Memory B cell (primary cell): ENCODE measurements at places on chromosomes 12 and 14.

DNA sequence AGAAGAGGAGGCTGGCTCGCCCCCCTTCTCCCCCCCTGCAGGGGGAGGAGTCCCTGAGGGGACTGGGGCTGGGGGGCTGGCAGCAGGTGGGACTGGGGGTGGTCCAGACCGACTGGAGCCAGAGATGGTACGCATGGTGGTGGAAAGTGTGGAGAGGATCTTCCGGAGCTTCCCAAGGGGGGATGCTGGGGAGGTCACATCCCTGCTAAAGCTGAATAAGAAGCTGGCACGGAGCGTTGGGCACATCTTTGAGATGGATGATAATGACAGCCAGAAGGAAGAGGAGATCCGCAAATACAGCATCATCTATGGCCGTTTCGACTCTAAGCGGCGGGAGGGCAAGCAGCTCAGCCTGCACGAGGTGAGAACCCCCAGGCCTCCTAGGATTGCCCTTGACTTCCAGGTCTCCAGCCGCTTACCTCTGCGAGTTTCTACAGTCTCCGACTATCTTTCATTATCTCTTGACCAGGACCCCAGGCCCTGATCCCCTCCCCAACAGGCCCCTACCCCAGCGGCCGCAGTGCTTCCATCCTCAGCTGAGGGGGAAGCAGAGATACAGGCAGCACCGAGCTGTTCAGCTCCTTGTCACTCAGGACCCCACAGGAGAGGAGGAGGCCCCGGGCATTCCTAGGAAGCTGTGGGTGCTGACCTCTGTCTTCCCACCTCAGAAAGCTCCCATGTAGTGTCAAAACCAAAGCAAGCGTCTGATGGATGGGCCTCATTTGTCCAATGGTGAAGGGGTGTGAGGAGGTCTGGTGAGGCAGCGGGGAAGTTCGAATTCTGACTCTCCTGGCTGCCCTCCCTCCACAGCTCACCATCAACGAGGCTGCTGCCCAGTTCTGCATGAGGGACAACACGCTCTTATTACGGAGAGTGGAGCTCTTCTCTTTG lies 3.0 kb downstream of the NAB2 start:
- no peak for DNase-seq

GRCh38 chr12:26106347-26106746 lies 18.5 kb downstream of the BHLHE41 start:
- DNase-seq: no peak

GRCh38 chr14:62006116-62006731 lies 244.0 kb downstream of the SNAPC1 start:
- DNase-seq: no peak

GRCh38 chr12:107610021-107610859 lies 75.4 kb upstream of the PWP1 start:
- no peak for DNase-seq

- DNase-seq: no peak
Observed at GRCh38 chr12:1425396-1425729, 169.0 kb downstream of the FBXL14 start.

GRCh38 chr14:89956661-89957009 lies 908 bp downstream of the TDP1 start:
- DNase-seq: no peak

DNA sequence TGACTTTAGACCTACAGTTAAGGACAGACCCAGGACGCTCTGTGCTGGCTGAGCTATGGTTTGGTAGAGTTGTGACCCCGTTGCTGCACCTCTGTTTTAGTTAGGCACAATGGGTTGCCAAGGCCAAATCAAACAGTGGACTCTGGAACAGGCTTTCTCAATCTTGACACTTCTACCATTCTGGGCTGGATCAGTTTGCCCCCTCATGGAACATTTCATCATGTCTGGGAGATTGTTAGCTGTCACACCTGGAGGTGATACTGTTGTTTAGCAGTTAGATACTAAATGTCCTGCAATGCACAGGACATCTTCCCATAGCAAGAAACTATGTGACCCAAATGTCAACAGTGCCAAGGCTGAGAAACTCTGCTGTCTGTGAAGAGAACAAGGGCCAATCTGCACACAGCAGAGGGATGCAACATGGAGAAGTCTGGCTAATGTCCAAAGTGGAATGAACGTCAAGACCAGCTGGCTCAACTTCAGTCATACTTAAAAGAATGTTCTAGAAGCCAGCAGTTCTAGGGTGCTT lies 65.6 kb upstream of the DICER1 start:
- no peak for DNase-seq

- no peak for DNase-seq
Observed at GRCh38 chr14:24315807-24316596, 4.7 kb downstream of the LTB4R start.

DNA sequence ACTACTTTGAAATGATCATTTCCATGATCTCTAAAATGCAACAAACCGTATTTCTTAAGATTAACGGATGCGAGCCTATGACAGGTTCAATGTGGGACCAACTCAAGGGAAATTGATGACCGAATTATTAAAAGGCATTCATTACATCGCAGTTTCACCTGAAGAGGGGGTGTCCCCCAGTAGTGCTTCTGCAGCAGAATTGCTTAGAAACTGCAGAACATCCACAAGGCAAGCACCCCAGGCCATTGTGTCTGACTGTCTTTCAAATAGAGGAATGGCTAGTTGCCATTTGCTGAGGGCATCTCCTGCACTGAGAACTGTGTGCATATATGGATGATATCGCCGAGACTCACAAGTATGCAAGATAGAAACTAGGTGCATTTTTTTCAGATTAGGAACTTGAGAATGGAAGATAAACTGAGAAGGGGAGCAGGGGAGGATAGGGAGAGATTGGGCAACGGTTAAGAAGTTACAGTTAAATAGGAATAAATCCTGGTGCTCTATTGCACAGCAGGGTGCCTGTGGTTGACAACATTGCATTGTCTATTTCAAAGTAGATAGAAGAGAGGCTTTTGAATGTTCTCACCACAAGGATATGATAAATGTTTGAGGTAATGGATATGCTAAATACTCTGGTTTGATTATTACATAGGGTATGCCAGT lies 234.3 kb upstream of the PLEKHG7 start:
- DNase-seq: no peak

- no peak for DNase-seq
Observed at GRCh38 chr14:71551291-71551950, 380.8 kb upstream of the RGS6 start.

DNA sequence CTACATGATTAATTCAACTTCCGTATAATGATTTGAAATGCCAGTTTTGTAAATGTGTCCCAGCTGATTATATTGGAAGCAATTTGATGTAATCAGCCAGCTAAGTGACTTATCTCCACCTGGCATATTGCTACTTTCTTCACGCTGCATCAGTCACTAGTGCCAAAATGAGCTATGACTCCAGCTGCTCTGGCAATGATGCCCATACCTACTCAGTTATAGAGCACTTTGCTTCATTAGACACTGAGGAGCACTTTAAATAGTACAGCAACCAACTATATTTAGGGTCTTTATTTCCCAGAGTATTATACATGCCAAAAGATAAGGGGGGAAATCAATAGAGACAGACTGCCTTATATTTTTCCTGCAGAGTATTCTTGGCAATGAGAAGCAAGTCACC lies 67.9 kb upstream of the LIN7A start:
- DNase-seq: no peak

- DNase-seq: no peak
Observed at GRCh38 chr12:112353393-112353792, 28.8 kb downstream of the HECTD4 start.

- no peak for DNase-seq
Observed at GRCh38 chr12:103928682-103929045, 1.5 kb upstream of the HSP90B1 start.

- DNase-seq: no peak
Observed at GRCh38 chr14:91902336-91902735, 35.0 kb upstream of the TC2N start.

- DNase-seq: no peak
Observed at GRCh38 chr12:31008241-31008761, 65.4 kb upstream of the DDX11 start.

DNA sequence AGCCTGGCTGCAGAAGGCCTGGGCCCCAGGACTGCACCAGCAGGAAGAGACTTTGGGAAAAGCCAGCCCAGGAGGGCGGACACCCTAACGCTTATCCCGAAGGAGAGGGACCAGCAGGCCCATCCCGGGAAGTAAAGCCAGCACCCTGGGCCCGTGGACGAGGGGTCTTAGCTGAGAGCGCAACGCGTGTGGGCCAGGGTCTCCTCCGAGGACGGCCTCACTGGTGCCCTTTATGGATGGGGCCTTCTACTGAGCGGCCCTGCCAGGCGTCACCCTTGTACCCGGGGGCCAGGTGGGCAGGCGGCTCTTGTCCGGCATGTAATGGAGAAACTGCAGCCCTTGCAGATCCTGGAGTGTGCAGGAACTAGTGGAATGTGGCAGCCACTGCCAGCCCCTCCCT lies 14.1 kb downstream of the TEDC1 start:
- DNase-seq: no peak

DNA sequence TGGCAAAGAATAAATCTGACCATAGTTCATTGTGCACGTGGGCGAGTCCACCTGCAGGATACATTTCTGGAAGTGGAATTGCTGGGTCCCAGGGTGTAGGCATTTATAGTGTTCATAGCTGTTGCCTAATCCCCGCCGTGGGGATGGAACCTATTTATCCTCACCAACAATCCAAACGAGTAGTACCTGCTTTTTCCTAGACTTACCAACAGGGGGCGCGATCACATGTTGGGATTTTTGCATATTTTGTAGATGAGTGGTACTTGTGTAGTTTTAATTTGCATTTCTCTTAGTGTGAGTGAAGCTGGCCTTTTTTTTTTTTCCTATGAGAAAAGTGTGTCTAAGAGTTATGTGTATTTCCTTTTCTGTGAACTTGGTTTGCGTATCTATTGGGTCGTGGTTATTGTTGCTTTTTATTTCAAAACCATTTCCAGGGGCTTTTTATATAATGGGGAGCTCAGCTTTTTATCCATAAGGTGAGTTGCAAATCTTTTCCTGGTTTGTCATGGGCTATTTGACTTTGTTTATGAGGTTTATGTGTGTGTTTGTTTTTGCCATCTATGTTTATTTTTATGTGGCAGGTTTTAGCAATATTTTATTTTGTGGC lies 67.2 kb downstream of the CCDC92 start:
- DNase-seq: peak; percentile 57

DNA sequence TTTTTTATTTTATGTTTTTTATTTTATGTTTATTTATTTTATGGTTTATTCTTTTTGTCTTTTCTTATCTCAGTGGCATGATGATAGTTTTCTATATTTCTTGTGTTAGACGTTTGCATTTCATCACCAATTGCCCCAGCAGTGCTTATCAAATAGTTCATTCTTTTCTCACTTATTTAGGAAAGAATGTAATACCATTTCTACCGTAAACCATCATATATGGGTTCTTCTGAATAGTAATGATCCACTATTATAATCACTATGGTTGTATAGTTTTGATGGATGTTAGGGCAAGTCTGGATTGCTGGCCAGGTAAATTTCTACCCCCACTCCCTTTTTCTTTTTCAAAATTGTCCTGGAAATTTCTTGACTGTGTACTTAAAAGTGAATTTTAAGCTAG lies 134.6 kb upstream of the FBXO33 start:
- DNase-seq: no peak

- no peak for DNase-seq
Observed at GRCh38 chr12:19436931-19437330, 2.4 kb upstream of the AEBP2 start.

GRCh38 chr12:7972734-7973456 lies 36.9 kb upstream of the SLC2A3 start:
- DNase-seq: no peak

DNA sequence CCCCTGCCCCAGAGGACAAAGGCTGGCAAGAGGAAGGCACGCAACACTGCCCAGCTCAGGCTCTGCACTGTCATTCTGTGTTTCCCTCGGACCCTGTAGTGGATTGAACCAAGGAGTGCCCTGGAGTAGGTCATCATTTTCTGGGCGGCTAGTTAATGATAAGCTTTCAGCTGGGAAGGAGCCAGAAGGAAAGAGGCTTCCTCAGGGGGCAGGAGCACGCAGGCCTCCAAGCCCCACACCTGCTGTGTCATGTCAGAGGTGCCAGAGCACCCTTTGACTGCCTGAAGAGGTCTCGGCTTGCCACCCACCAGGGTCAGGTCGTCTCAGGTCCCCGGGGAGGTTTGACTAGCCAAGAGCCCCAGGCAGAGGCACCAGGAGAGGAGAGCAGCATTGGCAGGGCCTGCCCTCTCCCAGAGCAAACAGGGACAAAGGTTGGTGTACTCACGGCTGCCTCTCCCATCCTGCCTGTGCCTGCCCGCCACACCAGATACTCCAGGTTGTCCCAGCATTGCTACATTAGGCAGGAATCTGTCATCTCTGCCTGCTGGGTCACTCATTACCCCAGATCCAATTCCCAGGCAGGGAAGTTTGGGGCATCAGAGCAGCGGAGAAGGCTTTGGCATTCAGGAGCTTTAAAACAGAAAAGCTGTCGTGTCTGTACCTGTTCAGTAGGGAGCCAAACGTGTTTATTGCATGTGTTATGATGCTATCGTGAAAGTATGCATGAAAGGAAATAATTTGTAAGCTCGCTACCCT lies 33.5 kb upstream of the ATP2A2 start:
- no peak for DNase-seq

DNA sequence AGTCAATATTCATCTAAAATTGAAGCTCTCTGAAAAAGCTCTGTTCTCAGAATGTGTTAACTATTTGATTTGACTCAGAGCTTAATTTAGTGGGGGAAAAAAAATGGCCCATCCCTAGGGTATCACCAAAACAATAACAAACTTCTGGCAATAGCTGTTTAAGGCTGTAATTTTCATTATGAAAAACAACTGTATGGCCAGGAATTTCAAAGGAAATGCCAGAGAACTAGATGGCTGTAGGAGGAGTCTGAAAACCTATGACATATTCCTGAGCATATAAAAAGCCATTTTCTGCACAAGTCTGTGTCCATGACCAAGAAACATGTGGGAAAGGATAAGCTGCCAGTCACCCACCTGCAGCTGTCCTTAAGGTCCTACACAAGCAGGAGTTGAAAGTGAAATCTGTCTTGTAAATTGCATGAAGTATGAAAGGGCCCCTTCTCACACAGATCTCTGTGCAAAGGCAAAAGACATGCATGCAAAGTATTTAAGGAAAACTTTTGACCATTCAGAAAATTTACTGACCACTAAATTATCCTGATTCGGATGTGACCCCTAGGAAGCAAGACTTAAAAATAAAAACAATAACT lies 299.1 kb downstream of the BTG1 start:
- DNase-seq: no peak

- DNase-seq: no peak
Observed at GRCh38 chr12:13318231-13319015, 121.9 kb downstream of the EMP1 start.
